ENCODE measurements at places on chromosomes 6 and 20.

DNA sequence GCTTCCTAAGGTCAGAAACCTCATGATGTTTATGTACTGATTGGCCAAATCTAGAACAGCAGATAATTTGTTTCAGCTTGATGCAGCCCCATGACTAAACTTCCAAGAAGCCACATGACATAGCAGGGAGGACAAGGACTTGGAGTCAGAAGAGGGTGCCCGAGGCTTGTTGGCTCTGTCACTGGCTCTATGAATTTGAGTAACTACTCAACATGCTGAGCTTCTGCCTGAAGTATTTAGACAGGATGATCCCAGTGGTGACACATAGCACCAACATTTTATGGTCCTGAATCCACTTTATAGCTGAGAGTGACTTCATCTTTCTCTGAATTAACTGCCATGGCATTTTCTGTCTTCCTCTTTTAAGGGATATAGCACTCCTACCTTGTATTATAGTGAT is 13.5 kb upstream of the TBX18 start:
- DNase-seq, result no peak

- no peak for DNase-seq
These were observed 95.5 kb upstream of the SCGN start for GRCh38 chr6:25556516-25556915.

DNA sequence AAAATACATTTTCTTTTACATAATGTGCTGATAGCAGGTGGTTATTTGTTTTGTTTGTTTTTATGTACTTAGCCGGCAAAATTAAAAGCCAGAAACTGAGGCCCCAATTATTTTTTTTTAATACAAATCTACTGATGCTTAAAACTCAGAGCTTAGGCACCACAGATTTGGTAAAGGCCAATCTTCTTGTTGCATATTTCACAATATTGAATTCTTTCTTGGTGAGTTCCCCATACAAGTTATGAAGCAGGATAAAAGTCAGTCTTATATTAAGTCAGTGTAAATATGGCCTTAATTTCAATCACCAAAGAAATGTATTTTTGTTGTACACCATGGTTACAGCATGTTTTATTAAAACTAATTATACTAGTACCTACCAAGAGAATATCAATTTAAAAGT is 16.3 kb upstream of the ZDHHC14 start:
- no peak for DNase-seq

DNA sequence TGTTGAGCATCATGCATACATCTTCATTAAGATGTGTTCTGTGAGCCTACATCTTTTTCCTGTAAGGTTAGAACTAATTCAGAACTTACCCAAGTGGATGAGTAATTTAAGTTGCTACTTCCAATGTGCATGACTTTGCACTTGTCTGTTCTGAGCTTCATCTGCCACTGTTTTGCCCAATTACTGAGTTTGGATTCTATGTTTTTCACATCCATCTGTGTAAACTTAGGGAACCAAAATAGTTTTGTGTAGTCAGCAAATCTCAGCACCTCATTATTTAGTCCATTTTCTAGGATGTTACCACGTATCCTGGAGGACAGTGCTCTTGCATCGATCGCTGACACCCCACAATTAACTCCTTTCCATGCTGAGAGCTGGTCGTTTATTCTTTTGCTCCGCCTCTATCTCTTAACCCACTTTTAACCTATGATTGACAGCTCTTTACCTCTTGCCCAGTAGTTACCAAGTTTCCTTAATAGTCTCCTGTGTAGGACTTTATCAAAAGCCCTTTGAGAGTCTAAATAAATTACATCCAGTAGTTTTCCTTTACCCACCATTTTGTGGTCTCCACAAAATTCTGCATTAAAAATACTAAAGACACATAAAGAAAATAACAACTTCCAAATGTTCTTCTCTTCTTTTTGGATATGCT is 44.2 kb upstream of the CITED2 start:
- DNase-seq, result peak; percentile 43

DNA sequence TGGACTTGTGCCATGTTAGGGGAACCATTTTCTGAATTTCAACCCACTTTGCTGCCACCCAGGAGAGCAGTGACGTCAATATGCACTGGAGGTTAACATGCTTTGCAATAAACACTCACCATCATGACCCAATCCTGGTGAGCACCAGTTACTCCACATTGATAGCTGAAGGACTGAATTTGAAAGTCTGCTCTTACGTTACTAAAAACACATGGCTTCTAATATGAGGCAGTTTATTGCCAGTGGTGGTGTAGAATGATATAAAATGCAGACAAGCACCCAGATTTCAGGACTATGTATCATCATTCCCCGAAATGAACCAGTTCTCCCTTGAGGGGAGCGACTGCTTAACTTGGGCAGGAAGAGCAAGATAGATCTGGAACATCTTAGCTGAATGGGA is 23.8 kb downstream of the RFPL4B start:
- DNase-seq, result no peak

- no peak for DNase-seq
These were observed 123.2 kb downstream of the TINAG start for GRCh38 chr6:54431466-54431865.

GRCh38 chr6:14335071-14335470 is 217.5 kb downstream of the CD83 start:
- DNase-seq, result no peak

All from spinal cord (tissue), 10 donors.